Eye (tissue), 1 donor: ENCODE measurements at places on chromosomes 16 and 17.

DNA sequence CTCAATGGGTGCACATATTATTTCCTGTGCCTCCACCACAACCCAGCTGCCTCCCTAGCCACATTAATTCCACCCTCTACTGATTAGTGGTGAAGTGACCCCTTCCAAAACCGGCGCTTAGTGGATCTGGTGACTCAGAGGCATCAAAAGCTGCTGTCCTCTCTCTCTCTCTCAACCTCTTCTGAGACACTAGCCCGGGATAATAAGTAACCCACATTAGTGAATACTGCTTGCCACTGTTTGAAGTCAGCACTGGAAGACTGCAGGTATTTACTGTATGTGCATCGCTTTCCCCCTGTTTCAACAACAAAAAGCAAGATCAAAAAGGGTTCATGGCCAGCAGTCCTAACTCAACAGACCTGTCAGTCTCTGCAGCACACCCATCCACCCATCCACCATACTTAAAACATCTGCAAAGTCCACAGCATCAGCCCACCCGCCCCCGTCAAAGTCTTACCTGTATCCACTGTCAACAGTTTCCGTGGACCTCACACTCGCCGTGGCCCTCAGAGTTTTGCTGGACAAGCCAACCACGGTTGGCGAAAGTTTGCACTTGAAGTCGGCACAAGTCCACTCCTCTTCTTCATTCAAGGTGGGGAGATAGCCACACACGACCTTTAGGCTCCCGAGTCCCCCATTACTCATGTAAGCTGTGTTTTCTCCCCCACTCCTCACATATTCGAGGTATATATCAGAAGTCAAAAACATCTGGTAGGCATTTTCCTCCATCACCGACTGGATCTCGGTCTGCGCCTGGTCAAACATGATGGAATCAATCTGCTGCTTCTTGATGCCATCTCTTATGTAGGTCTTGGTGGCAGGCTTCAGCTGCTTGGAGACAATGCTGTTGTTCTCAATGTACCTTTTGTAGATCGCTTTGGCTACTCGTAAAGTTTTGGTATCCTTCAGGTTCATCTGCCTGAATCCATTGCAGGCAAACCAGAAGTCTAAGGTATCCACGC is 3.8 kb downstream of the AXIN2 start:
- DNase-seq, result no peak

GRCh38 chr17:10205549-10206185 is 7.3 kb upstream of the GAS7 start:
- DNase-seq, result no peak

DNA sequence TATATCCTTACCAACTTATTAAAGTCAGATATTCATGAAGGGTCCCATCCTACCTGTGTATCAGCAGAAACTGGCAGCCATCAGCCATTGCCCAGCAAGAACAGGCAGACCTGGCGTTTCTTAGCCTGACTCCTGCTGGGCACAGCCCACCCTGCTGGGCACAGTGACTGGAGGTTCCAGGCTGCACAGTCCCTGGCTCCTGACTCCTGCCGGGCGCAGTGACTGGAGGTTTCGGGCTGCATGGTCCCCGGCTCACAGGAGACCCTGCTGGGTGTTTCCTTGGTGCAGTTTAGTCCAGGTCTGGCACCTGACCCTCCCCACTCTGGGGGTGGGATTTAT is 6.7 kb downstream of the TIMM22 start:
- no peak for DNase-seq

DNA sequence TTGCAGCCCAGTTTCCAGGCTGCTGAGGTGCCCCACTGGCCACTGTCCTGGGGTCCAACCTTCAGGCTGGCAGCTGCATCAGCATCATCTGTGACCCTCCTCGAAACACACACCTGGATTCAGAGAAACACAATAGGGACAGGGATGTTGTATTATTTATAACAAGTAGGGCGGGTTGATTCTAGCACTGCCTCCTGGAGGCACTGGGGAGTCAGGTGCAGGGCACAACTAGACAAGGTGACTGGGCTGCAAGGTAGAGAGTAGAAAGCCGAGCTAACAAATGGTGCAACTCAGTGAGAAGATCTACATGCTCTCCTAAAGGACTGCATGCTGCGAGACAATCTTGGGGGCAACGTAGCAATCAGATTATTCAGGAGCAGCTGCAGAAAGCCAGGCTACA is 317.3 kb downstream of the SLC39A11 start:
- peak; percentile 20 for DNase-seq

- no peak for DNase-seq
Measured at GRCh38 chr16:9058211-9058610, 33.2 kb upstream of the HAPSTR1 start.
